Left forelimb (tissue), 1 donor: ENCODE measurements at places on chromosomes 1 and 21.

DNA sequence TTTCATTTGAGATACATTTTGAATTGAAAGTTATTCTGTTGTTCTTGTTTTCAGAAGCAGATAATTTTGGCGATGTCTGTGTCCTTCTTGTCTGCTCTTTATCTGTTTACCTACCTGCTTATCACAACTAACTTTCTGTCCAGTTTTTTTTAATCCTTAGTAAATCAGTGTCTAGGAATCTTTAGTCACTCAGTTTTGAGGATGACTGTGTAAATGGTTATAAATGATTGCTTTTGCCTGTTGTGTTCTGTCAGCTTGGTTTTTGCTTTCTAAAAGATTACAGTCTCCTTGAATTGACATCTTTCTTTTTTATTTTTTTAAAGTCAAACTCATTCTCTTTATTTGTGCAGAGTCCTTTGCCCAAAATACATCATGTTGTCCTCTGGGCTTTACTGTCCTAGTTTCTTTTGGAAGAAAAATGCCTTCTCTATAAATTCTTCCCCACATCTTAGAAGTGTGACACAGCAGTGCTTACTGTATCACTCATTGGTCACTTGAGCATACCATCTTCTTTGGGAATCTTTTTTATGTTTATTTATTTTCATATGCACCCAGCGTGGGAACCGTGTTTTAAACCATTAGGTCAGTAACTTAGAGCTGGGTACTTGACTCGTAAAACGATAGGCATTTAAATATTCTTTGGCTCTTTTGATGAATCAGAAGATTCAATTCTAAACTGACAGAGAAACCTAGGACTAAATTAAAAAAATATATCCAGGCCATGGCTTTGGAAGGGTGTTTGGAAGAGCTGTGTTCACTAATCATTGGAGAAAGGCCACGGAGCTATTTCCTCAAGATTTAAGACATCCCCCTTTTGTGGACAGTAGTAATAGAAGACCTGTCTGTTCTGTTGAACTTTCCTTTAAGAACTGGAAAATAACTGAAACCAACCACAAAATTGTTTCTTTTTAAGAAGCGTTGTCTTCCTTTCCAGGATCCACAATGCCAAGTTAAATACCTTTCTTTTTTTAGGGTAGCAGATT, 20.9 kb downstream of the LAMC1 start:
- DNase-seq: no peak

- DNase-seq: peak; percentile 77
Measured at GRCh38 chr1:156750711-156751450, 594 bp downstream of the HDGF start.

GRCh38 chr1:46479744-46480350, 9.8 kb upstream of the DMBX1 start:
- no peak for DNase-seq

- no peak for DNase-seq
Measured at GRCh38 chr1:76082062-76082461, 7.5 kb downstream of the ST6GALNAC3 start.

DNA sequence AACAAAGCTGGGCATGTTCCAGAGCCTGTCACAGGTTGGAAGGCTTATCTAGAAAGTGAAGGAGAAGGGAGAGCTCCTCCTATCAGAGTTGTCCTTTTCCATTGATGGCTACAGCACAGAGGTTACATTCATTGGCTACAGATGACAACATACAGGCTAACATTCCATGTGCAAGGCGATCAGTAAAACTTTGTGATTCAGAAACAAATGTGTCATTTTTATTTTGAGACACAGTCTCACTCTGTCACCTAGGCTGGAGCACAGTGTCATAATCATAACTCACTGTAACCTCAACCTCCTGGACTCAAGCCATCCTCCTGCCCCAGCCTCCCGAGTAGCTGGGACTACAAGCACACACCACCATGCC, 32.6 kb downstream of the TRIM67 start:
- no peak for DNase-seq

- DNase-seq: no peak
Measured at GRCh38 chr1:108154314-108154713, 45.8 kb downstream of the SLC25A24 start.

GRCh38 chr1:116835161-116835560, 74.6 kb upstream of the PTGFRN start:
- DNase-seq: no peak

GRCh38 chr1:204198348-204199340, 2.4 kb upstream of the KISS1 start:
- no peak for DNase-seq

GRCh38 chr1:69290291-69290690, 277.4 kb upstream of the LRRC7 start:
- DNase-seq: no peak

GRCh38 chr1:182248721-182249120, 142.9 kb downstream of the GLUL start:
- DNase-seq: no peak

DNA sequence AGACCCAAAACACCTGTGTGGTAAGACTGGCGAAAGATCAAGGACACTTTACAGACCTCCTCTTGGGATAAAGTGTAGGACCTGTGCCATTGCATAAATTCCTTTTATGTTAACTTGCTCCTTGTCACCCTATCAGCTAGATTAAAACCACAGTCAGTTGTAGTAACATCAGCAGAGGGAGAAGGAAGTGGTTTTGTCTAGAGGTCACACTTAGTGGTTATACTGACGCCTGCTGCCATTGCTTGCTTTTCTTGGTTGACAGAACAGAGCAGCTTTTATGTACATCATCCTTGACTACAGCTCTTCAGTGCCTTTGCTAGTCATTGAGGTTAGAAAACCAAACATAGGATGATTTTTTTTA, 101.4 kb downstream of the PBX1 start:
- no peak for DNase-seq

GRCh38 chr1:6783221-6783620, 2.0 kb upstream of the CAMTA1 start:
- no peak for DNase-seq

- no peak for DNase-seq
Measured at GRCh38 chr1:47810964-47811682, 186.1 kb downstream of the TRABD2B start.

GRCh38 chr1:182890927-182891610, 51.9 kb downstream of the DHX9 start:
- no peak for DNase-seq

GRCh38 chr1:145908653-145909052, 1.2 kb downstream of the ITGA10 start:
- DNase-seq: no peak

- no peak for DNase-seq
Measured at GRCh38 chr1:45221716-45222115, 15.3 kb upstream of the ZSWIM5 start.

DNA sequence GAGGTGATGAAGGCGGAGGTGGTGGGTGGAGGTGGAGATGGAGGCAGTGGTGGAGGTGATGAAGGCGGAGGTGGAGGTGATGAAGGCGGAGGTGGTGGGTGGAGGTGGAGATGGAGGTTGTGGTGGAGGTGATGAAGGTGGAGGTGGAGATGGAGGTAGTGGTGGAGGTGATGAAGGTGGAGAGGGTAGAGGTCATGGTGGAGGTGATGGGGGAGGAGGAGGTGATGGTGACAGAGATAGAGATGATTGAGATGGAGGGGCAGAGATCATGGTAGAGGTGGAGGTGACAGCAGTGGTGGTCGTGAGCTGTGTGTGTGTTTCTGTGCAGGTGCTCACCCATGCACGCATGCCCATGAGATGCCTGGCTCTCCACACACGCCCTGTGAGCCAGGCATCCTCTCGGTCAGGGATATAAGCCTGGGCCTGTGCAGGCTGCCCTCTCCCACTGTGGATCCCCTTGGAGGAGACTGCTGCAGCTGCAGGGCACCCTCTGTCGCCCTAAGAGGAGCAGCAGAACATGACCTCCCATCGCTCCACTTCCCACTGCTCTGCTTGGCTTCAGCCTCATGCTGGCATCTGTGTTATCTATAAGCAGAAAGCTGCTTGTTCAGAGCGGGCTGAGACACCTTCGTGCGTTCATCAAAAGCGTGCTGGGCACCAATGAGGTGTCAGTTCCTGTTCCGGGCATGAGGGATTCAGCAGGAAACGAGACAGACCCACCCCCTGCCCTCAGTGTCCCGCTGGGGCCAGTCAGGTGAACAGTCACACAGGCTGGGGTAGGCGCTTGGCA, 20.5 kb upstream of the NPHP4 start:
- DNase-seq: no peak

DNA sequence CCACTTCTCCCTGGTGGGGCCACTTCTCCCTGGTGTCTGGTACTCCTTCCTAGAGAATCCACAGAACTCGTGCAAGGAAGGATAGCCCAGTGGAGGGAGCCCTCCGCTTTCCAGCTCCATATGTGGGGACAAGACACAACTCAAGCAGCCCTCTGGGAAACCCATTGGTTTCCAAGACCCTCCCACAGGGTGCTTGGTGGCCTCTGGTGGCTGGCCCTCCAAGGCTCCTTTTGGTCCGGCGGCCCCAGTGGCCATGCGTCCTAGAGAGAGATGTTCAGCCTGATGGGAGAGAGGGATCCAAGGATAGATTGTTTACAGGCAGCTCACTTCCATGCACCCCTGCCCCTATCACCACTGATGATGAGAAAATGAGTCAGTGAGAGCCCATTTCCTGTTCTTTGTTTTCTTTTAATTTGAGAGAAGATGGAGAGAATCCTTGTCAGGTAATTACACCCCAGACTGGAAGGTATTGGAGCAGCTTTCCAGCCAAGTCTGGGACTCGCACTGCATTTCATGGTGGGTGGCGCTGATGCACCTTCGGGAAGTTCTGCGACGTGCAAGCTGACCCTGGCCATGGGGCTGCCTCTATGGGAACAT, 486.2 kb upstream of the VAMP3 start:
- DNase-seq: no peak

- DNase-seq: no peak
Measured at GRCh38 chr1:164728719-164729118, 169.7 kb downstream of the PBX1 start.

DNA sequence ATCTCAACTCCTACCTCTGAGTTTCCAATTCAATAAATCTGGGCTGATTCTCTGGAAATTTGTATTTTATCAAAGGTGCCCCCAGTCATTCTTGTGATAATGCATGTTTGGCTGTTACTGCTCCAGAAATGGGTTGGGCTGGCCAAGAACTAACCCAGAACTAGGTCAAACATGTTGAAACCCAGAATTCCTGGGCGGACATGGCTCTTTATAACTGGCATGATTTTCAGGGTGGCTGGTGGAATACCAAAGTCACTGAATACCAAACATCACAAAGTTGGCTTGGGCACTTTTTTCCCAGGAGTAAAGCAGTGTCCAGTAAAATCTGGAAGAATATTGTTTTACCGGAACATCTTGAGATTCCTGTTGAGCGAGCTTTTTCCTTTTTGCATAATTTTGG, 89.4 kb upstream of the S1PR1 start:
- no peak for DNase-seq

- no peak for DNase-seq
Measured at GRCh38 chr1:88680471-88680870, 3.6 kb upstream of the PKN2 start.

DNA sequence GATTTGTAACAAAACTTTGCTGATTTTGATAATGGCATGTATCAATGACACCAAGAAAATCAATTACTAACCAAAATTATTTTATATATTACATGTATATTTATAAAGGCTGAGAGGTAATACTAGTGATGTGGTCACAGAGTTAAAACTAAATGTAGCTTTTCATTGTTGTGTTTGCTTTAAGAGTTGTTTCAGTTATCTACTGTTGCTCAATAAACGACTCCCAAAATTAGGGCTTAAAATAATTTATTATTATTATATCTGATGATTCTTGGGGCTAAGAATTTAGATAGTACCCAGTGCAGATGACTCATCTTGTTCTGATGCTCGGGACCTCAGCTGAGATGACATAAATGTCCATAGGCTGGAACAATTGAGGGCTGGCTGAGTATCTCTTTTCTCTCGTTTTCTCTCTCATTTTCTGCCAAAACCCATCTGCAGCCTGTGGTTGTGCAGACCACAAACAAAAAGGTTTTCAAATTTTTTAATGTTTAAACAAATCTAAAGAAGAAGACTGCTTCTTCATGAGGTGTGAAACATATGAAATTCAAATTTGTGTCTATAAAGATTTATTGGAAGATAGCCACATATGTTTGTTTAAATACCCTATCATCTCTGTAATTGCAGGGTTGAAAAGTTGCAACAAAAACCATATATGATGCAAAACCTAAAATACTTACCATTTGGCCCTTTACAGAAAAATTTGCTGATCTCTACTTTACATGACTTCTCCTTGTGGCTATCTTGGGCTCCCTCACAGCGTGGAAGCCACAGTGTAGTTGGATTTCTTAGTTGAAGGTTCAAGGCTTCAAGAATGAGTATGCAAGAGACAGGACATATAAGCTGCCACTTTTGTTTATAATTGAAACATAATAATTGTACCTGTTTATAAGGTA, 14.8 kb upstream of the PTPRC start:
- DNase-seq: no peak

DNA sequence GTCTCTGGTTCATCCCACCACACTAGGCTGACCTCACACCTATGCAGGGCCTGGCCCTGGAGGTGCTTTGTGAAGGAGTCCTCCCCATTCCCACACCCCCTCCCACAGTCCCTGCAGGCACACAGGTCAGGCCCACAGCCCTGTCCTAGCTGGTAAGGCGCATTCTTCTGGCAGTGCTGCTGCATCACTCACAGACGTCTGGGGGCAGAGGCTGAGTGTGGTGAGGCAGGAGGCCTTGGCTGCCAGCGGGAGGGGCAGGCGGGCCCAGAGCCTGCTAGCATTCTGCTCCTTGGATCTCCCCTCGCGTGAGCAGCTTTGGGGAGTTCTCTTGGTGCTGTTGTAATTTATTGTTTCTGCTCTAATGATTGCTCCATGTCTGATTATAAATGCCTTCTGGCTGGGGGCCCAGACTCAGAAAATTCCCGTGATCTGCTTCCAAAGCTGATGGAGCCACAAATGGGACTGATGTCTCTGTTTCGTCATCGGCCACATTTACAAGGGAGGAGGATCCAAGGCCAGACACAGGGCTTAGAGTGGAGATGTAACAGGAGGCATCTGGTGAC, 62.9 kb downstream of the TRABD2B start:
- DNase-seq: no peak

GRCh38 chr1:199720496-199720895, 307.0 kb upstream of the NR5A2 start:
- no peak for DNase-seq

DNA sequence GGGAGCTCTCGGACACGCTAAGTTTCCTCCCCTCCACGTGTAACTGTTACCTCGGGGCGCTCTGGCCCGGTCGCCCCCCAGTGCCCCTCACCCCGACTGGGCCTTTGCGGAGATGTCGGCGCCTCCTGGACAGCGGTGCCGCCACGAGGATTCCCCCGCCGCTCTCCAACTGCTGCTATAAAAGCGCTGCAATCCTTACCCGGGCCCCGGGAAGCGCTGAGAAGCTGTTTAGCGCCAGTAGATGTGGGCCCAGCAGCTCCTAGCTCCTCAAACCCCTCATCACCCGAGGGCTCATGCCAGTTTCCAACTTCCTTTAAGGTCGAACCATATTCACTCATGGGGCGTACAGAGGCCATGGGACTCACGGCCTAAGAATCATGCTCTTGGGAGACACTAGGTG, 361 bp upstream of the LMX1A start:
- DNase-seq: no peak
